Activated CD4-positive, alpha-beta T cell treated with anti-CD3 and anti-CD28 coated beads, Interleukin-2, amount 10 ng/mL, durations not matched to agents 24 days and 14 days (primary cell): ENCODE measurements at places on chromosomes 2 and 18. TPM values are rescaled to one million over a fixed set of nuclear protein-coding genes. Genes with fewer than 3 reads are reported as not detected.

The LYPD1 gene
- not detected in 2 replicates for total RNA-seq

The CABLES1 gene
- total RNA-seq: 5.7 and 6.4 TPM in 2 replicates

DNA sequence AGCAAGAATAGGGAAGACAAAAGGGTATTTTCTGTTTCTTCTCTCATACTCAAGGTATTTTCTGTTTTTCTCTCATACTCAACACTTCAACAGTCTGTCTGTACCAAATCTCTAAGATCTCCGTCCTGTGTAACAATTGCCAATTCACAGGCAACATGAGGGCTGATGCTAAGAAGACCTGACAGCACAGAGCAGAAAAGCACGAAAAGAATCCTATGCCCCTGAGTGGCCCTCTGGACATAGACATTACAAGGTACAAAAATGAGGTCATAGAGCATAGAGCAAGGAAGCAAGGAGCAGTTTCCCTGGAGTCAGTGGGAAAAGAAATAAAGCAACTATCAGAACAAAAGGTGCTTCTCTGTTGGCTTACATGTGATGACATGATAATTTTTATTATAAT lies 1612.6 kb upstream of the CELF4 start:
- DNase-seq: no peak
- H3K4me1 ChIP-seq: no peaks in the 10 kb centered on the region
- no peak overlapping the region for H3K4me3 ChIP-seq
- no peak overlapping the region for H3K27ac ChIP-seq
- H3K27me3 ChIP-seq: no peaks in the 10 kb centered on the region
- H3K36me3 ChIP-seq: no peaks in the 10 kb centered on the region

GRCh38 chr2:167265722-167266121 lies 377.4 kb downstream of the XIRP2 start:
- H3K36me3 ChIP-seq: no peaks in the 10 kb centered on the region
- no peak overlapping the region for H3K4me3 ChIP-seq
- H3K27ac ChIP-seq: no peak overlapping the region
- H3K4me1 ChIP-seq: no peaks in the 10 kb centered on the region
- no peaks in the 10 kb centered on the region for H3K27me3 ChIP-seq

DNA sequence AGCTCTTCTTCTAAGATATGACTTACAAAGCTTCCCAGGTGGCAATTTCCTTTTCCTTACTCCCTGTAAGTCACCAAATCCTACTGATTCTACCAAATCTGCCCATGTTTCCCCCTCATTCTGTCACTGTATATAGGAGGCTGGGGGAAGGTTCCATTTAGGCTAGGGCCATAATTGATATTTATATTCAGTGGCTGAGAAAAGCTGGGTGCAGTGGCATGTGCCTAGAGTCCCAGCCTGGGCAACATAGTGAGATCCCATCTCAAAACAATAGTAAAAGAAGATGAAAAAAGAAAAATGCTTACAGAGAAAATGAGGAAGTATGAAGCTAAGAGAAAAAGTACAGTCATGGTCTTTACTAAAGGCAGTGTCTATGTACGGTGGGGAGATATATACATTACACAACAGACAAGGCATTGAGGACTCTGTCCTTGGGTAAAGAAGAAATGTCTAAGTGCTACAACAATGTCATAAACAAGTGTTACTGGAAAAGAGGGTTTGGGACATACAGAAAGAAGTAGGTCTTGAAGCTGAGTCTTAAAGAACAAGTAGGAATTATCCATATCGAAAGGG lies 4.8 kb downstream of the CWC22 start:
- H3K4me3 ChIP-seq: no peak overlapping the region
- H3K27me3 ChIP-seq: no peaks in the 10 kb centered on the region
- H3K4me1 ChIP-seq: peaks cover 13% of the 10 kb centered on the region
- H3K27ac ChIP-seq: no peak overlapping the region
- DNase-seq: no peak
- H3K36me3 ChIP-seq: peaks cover 9% of the 10 kb centered on the region

The LAMA3 gene
- total RNA-seq: not detected in 2 replicates

The ARHGEF33 gene
- 0.09 TPM in 1 of 2 replicates, not detected in the other for total RNA-seq

DNA sequence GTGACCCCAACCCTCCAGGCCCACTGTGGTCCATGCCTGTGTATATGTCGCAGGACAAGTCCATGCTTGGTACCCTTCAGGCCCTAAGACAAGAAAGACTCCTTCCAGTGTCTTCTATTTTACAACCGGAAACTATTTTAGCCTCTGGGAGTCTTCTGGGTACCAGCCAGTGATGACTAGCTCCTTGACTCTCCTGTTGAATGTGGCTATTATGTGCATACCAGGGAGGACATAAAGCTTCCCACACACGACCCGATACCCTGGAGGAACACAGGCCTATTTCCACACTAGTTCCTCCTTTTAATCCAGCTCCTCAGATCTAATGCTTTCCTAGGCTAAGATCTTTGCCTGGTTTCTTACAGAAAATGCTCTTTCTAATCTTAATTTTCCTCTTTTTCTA lies 178.1 kb downstream of the NCKAP5 start:
- DNase-seq: no peak
- H3K4me3 ChIP-seq: no peak overlapping the region
- no peaks in the 10 kb centered on the region for H3K36me3 ChIP-seq
- H3K27ac ChIP-seq: no peak overlapping the region
- H3K4me1 ChIP-seq: no peaks in the 10 kb centered on the region

DNA sequence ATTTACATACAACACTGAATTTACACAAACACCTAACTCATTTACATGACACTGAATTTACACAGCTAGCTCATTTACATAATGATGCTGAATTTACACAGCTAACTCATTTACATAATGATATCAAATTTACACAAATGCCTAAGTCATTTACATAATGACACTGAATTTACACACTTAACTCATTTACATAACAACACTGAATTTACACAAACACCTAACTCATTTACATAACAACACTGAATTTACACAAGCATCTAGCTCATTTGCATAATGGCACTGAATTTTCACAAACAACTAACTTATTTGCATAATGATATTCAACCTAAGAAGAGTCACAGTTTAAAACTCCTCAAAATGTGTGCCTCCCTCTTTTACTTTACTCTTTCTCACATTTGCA lies 511.7 kb downstream of the GALR1 start:
- H3K4me3 ChIP-seq: no peak overlapping the region
- peaks cover 16% of the 10 kb centered on the region for H3K27me3 ChIP-seq
- H3K27ac ChIP-seq: no peak overlapping the region

The C2orf76 gene
- 10.2 and 11.5 TPM in 2 replicates for total RNA-seq

The MC5R gene
- not detected in 2 replicates for total RNA-seq

DNA sequence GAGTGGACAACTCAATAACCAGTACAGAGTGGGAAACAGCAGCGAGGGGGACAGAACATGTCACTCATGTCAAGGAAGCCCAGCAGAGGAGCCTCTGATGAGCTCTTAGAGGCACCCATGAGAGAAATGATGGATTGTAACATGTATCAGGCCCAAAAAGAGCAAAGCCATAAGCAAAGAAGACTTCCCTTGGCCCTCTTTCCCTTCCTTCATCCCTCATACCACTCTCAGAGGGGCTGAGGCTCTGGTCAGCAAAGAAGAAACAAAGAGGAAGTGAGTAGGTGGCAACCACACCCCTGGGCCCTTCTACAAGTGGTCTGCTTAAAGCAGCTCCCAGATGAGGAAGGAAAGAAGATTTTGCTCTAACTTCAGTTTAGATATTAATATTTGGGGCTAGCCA lies 112.8 kb downstream of the CDC42EP3 start:
- H3K27me3 ChIP-seq: no peaks in the 10 kb centered on the region
- no peak overlapping the region for H3K27ac ChIP-seq
- H3K36me3 ChIP-seq: no peaks in the 10 kb centered on the region
- no peaks in the 10 kb centered on the region for H3K4me1 ChIP-seq

- no peaks in the 10 kb centered on the region for H3K27me3 ChIP-seq
- H3K4me1 ChIP-seq: no peaks in the 10 kb centered on the region
- DNase-seq: no peak
- H3K4me3 ChIP-seq: no peak overlapping the region
- no peaks in the 10 kb centered on the region for H3K36me3 ChIP-seq
- no peak overlapping the region for H3K27ac ChIP-seq
Measured at GRCh38 chr2:29223257-29223656, 108.0 kb downstream of the CLIP4 start.

GRCh38 chr18:13934058-13934457 lies 18.7 kb upstream of the MC2R start:
- H3K36me3 ChIP-seq: no peaks in the 10 kb centered on the region
- no peaks in the 10 kb centered on the region for H3K4me1 ChIP-seq
- DNase-seq: no peak

The ALPP gene
- not detected in 2 replicates for total RNA-seq

GRCh38 chr2:204665207-204665606 lies 119.9 kb downstream of the PARD3B start:
- H3K27ac ChIP-seq: no peak overlapping the region
- H3K36me3 ChIP-seq: no peaks in the 10 kb centered on the region
- no peak for DNase-seq
- no peak overlapping the region for H3K4me3 ChIP-seq

DNA sequence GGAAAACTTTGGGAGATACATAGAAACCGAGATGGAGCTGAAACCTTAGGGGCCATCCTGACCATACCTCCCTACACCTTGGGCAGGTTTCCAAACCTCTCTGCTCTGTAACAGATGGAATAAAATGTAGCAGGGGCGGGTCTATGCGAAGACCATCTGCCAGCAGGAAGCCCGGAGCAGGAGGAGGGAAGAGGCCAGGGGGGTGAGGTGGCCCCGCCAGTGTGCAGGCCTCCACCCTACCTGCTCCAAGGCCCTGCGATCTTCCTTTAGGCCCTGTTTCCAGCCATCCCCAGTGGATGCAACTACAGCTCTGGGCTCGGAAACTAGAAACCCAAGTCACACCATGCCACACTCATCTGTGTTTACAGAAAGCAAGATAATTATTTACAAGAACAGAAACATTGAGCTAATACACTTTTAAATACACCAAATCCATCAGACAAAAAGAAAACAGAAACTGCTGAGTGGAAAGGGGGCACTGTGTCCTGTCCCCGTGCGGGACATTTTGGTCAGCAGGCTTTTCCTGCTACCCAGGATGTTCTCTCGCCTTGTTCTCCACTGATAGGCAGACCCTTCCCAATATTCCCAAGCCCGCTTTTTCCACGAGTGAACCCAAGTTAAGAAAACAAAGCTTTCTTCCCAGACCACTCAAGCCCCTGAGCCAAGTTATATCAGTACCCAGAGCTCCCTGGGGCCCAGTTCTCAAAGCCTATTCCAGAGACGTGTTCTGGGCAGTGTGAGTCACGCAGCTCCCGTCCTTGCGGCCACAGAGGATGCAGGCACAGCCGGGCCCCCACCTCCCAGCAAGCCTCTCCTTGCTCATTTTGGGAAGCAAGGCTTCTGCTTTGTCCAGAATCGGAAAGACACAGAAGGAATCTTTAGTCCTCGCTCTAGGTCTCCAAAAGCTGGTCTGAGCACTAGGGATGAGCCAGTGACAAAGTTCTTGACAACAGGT lies 17.3 kb downstream of the CIB4 start:
- H3K27ac ChIP-seq: no peak overlapping the region
- H3K36me3 ChIP-seq: no peaks in the 10 kb centered on the region
- no peak for DNase-seq
- peaks cover 5% of the 10 kb centered on the region for H3K4me1 ChIP-seq

GRCh38 chr2:125658583-125658982 lies 997.4 kb upstream of the GYPC start:
- no peaks in the 10 kb centered on the region for H3K4me1 ChIP-seq
- H3K4me3 ChIP-seq: no peak overlapping the region
- DNase-seq: no peak
- no peaks in the 10 kb centered on the region for H3K27me3 ChIP-seq
- H3K36me3 ChIP-seq: no peaks in the 10 kb centered on the region
- H3K27ac ChIP-seq: no peak overlapping the region

DNA sequence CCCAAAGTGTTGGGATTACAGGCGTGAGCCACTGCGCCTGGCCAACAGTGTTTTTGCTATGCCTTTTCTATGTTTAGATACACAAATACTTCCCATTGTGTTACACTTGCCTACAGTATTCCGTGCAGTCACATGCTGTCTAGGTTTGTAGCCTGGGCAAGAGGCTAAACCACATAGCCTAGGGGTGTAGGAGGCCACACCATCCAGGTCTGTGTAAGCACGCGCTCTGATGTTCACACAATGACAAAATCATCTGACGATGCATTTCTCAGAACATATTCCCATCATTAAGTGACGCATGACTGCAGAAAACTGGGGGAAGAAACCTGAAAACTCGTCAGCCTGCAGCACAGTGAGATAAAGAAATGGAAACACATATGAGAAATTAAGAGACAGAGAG lies 46.1 kb upstream of the TWIST2 start:
- DNase-seq: no peak
- no peak overlapping the region for H3K4me3 ChIP-seq
- no peak overlapping the region for H3K27ac ChIP-seq
- no peaks in the 10 kb centered on the region for H3K36me3 ChIP-seq
- H3K4me1 ChIP-seq: no peaks in the 10 kb centered on the region
